ENCODE measurements at places on chromosomes 3 and 15.

DNA sequence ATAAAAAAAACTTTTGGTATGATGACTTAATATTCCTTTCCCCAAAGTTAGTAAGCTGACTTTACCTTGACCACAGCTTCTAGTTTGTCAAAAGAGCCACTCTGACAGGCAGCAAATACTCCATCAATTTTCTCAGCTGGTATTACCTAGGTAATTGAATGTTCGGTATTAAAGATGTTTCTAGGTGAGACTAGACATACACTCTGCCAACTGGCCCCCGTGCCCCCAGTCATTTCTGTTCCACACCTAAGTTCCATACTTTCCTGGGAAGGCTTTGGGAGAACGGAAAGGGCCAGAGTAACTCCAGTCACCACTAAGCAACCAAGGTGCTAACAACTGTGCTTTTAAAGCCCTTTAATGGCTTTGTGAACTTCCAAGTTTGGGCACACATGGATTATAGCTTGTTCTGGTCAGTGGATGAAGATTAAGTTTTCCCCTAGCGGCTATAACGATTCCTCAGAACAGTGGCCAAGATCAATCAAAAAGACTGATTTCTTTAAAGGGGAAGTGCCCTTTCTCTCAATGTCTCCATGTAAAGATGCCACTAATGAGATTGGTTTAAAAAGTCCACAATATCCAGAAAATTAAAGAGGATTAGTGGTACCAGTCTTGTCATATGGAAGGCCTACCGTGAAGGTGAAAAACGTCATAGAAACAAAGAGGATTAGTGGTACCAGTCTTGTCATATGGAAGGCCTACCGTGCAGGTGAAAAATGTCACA lies 7.0 kb downstream of the EIF4A2 start:
- DNase-seq: no peak

- DNase-seq: no peak
Observed at GRCh38 chr3:186182850-186183249, 74.0 kb upstream of the ETV5 start.

GRCh38 chr3:140316466-140316865 lies 361.4 kb upstream of the TRIM42 start:
- no peak for DNase-seq

- DNase-seq: no peak
Observed at GRCh38 chr3:38834110-38834509, 18.1 kb upstream of the SCN10A start.

DNA sequence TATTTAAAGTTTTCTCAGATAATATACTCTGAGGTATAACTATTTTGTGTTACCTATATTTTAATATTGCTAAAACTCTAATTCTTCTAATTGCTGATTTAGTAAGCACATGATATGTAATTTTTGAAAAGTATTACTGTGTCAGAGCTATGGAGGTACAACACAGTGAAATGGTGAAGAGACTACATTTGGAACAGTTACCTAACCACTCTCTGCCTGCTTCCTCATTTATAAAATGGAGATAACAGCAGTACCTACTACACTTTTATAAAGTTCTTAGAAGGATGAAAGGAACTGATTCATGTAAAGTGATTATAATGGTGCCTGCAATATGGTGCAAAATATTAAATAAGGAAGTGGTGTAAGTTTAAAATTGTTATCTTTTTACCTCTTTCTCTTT lies 16.3 kb upstream of the NEK10 start:
- no peak for DNase-seq

- no peak for DNase-seq
Observed at GRCh38 chr15:40328751-40329150, 5.3 kb downstream of the INAFM2 start.

- no peak for DNase-seq
Observed at GRCh38 chr3:113834983-113835382, 3.6 kb upstream of the GRAMD1C start.

GRCh38 chr15:40125950-40126349 lies 17.3 kb upstream of the BMF start:
- no peak for DNase-seq

- DNase-seq: no peak
Observed at GRCh38 chr3:12289524-12289923, 654 bp downstream of the PPARG start.
